ENCODE measurements at places on chromosomes 7 and 10.

DNA sequence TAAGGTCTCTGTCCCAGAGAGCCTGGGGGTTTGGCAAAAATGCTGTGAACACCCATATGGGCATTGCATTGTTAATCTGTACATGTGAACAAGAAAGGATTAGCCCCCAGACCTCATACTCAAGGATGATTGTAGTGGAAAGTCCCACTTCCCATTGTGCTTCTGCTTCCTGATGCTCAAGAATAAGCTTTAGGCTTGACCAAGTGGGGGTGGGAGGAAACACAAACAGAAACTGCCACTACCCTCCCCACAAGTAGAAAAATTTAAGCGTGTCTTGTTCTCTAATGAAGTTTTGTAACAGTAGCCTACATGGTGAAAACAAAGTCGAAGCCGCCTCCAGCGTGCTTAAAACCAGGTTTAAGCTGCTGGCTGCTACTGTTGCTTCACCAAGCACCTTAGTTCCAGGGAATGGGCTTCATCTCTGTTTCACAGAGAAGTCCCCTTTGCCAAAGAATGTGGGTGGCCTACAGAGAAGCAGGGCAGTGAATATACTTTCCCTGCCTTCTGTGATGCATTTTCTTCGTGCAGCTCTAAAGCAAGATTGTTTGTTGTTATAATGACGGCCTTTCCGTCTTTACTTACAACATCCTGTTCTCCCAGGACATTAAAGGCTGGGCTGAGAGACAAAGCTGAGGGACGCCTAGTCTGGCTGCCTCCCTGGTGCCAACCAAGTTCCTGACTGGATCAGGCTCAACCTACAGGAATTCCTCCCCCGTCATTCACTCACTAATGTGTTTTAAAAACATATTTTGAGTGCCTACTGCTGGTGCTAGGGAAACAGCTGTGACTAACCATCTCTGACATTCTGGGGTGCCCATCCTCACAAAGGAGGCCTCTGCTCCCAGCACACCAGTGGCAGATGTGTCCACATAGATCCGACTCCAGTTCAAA, 32.1 kb upstream of the CCSER2 start:
- peak; percentile 85 for DNase-seq

DNA sequence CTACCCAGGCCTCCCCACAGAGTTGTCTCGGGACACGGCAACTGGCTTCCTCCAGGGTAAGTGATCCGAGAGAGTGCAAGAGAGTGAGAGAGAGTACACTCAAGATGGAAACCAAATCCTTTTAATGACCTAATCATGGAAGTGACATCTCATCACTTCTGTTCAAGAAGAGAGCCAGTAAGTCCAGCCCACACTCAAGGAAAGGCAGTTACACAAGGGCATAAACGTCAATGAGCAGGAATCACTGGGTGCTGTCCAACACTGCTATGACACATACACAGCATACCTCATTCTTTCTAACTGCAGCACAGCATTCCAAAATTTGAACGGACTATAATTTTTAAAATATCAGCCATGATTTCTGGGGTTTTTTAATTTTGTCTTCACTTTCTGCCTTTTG, 29.3 kb upstream of the OSBPL3 start:
- DNase-seq = peak; percentile 91

DNA sequence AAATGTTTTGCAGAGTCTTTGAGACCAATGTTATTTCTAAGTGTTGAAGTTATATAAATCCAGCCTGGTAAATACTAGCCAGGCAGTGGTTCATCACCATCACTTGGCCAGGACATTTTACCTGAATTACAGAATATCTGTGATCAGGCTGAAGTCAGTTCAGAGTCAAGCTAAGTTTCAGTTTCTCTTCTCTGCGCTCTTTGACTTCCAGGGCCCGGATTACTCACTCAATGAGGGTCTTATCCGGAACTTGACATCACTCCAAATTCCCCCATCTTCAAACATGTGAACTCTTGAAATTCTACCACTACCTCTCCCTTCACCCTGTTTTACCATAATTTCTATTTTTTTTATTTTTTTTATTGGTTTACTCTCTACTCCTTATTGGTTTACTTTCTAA, 36.6 kb upstream of the CCAR1 start:
- no peak for DNase-seq

DNA sequence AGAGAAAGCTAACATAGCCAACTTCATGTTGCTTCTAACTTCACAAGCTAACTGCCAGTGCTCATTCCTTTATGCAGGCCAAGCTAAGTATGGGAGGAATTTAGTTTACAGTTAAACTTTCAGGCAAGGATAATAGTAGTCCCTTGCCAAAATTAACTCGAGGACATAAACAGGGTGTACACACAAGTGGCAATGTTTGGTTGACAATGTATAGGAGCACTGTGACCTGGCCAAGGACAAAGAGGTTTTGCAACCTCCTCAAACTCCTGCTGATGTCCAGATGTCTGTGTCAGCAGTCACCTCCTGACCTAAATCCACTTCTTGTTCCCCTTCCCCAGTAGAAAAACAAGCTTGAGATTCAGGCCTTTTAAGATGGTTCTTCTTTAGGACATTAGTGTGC, 494.6 kb upstream of the KLF6 start:
- DNase-seq = peak; percentile 10

GRCh38 chr10:95388109-95388471, 97.3 kb upstream of the PDLIM1 start:
- no peak for DNase-seq

DNA sequence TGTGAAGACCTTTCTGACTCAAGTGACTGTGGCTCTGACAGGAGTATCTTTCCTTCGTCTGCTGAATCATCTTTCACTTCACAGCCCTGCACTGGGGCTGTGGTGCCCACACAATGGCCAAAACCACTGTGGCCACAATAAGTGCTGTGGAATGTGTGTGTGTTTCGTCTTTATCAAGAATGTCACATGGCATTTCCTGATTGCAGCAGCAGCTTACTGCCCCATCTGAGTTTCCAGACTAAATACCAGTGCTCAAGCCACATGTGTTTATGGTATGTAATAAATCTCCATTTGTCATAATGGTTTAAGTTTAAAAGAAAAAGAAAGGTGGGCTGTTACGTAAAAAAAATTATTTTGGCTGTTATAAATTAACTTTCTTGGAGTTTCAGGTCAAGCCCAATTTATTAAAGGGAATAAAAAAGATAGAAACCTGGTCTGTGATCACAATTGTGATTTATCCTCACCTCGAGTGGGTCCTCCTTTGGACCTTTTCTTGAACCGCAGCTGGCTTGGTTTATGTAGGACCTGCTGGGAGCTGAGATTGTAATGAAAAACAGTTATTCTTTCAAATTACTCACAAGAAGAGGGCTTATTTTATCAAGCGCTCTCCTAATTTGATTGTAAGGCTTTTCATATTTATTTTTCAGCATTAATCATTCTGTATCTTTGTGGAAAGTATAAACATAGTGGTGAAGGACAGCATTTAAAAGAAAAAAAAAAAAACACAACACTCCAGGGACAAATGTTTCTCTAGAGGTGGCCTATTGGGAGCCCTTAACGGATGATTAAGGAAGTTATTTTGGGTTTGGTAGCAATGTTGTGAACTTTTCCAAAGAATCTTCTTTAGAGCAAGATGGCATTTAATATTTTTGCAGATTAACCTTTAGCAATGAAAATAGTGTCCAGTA, 116.2 kb downstream of the LRMDA start:
- peak; percentile 12 for DNase-seq

- no peak for DNase-seq
Measured at GRCh38 chr7:146004805-146005204, 111.8 kb upstream of the CNTNAP2 start.

DNA sequence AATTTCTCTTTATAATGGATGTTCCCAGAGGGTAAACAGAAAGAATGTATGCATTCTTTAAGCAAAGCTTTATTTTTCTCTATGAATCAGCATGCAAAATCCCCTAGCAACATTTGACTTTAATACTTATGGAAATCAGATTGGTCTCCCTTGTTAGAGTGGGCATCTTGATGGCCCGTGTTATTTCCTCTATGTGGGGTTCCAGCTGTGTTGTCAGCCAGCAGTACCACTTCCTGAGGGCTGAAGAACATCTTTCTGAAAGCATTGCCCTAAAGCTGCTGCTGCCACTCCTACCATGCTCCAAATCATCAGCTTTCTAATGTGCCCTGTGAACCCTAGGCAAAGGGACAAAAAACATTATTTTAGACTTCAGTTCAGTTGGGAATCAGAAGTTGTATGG, 70.4 kb upstream of the HECTD2 start:
- DNase-seq = no peak

DNA sequence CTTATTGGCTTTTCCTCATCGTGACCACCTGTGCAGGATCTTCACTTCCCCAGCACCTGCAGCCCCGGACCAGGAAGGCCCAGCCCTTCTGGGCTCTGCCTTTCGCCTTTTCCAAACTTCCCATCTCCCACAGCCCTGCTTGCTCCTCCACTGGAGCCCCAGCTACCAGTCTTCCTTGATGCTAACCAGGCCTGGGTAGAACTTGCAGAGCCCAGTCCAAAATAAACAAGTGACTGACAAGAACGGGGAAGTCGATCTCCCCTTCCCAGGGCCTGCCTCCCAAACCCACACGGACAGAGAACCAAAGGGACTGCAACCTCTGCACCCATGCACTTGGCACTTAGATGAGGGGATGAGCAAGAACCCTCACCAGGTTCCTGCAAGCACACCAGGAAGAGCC, 154.9 kb upstream of the C7orf33 start:
- no peak for DNase-seq

- DNase-seq = no peak
Measured at GRCh38 chr10:58894929-58895328, 281.5 kb upstream of the PHYHIPL start.

DNA sequence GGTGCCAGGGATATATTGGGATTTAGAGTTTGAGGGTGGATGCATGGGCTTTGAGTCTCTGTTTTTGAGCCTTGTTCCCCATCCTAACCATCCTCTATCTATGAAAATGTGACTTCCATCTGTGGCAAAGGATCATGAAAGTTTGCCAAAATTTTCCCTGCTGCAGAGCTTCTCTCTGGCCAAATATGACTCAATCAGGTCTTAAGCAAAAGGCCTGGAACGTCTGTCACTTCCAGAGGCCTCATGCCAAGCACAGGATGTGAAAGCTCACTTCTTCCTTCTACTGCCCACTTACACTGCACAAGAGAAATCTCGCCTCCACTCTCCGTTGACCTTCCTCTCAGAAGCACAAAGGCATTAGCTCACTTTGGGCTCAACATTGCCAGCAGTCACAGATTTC, 696.9 kb upstream of the NRP1 start:
- peak; percentile 23 for DNase-seq

GRCh38 chr10:124217906-124218804, 124.8 kb upstream of the CHST15 start:
- DNase-seq = no peak

Measured in AG04449 (cell line).